ENCODE measurements at places on chromosomes 4 and X.

- no peak for DNase-seq
These were observed 63.4 kb downstream of the GPR50 start for GRCh38 chrX:151239751-151240150.

DNA sequence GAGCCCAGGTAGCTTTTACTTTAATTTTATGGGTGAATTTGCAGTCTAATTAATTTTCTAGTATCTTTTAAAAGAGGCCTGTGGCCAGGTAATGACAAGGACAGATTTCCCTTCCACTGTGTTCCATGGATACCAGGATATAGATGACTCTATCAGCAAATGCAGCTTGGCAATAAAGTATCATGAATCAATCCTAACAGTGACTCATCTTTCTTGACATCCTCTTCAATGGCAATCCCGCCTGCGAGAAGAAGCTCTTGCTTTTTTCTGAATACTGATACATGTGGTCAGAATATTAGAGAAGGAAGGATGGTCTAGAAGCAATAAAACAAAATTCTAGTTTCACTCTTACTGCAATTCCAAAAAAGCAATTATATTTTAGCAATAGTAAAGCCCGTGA is 267.8 kb downstream of the DTHD1 start:
- no peak for DNase-seq

GRCh38 chrX:30665471-30665870 is 12.2 kb downstream of the GK start:
- no peak for DNase-seq

DNA sequence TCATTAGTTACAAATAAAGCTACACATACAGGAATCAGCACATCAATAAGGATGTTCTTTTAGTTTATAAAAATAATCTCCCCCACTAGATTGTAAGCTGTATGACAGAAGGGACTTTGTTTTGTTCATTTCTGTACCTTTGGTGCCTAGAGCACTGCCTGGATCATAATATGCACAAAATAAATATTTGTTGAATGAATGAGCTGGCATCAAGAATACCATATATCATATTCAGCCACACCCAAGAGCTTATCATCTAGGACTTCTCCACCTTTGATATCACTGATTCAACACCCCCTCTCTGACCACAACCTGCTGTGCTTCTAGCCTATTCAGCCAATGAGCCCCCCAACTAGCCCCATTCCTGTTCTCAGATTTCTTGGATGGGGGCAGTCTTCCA is 10.6 kb downstream of the SYTL4 start:
- no peak for DNase-seq
